NCI-H146 (cell line): ENCODE measurements at places on chromosomes 16 and 17.

- no peak for DNase-seq
Observed at GRCh38 chr17:61205931-61206330, 193.7 kb upstream of the TBX2 start.

DNA sequence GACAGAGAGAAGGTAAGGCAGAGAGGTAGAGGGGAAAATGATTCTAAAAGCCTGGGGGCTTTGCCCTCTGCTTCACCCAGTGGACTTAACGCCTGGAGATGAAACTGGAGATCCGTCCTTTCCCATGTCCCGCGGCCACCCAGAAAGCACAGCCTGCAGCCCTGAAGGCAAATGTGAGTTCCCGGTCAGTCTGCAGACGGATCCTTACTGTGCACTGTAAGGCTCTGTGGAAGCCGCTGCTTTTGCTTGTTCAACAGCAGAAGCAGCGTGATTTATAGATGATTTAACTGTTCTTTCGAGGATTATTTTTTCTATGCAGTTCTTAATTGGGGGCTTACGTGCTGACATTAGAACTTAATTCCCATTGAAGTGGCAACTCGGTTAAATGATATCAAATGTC, 290.4 kb downstream of the FOXL1 start:
- DNase-seq = no peak

DNA sequence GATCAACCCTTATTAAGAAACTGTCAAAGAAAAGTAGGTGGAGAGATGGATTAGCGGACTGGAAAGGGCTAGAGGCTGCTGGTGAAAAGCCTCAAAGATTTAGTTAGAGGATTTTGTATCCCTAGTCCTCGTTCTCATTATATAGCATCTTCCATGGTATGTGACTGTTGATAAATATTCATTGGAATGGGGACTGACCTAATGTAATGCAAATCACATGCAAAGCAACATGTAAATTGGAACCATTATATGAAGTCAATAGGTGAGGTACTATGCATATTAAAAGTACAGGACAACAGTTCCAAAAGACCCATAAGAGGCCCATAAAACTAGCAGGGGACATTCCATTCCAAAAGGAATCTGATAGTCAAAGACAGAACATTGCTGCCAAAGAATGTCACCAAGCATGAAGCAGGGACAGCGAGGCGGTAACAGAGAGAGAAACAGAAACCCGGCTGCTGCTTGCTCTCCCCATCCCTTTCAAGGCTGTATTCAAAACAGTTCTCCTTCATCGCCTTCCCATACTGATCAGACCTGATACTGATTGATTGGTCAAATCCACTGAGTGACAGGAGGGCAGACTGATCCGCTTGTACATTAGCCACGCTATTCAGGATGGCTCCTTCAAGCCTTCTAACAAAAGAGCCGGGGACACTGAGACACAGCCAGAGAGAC, 44.5 kb downstream of the SOX9 start:
- DNase-seq = no peak

GRCh38 chr17:32621612-32622312, 135.0 kb downstream of the CDK5R1 start:
- no peak for DNase-seq

DNA sequence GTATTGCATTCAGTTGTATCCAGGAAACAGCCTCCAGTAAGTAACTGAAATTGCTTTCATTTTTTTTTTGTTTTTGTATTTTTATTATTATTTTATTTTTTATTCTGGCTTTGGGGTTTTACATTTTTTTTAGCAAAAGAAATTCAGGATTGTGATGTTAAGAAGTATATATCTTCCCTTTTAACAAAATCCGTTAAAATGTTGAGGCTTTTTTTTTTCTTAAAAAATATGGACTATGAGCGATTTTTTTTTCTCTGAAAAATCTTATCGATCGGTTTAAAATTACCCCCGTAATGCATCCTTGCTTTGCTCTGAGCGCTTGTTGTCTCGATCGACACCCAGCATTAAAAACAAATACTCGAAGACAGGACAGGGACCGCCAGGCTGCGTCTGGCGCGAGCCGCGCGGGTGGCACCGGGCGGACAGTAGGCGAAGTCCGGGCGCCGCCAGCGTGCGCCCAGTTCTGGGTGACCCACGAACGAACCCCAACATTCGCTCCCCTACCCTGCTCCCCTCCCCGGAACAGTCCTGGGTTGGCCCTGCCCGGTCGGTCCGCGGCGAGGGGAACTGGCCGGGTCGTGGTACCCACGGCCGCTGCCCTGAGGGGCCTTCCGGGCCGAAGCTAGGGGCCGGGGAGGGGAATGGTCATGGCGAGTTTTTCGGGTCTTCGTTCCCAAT, 482 bp downstream of the BAHCC1 start:
- peak; percentile 69 for DNase-seq

DNA sequence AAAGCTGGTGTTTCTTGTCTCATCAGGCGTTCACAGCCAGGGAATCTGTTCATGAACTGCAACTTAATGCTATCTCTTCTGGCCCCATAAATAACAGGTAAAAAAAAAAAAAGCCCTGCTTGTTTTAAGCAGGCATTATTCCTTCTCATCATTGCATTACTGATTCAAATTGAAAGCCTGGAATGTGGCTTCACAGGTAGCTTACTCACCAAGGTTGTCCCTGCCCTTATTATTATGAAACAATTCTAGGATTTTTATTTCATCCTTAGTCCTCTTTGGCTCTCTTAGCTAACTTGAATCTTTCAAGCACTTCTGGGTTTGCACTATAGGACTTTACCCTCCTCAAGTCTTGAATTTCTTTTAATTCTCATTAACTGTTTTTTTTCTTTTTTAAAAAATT, 113.3 kb downstream of the CNTNAP4 start:
- DNase-seq = no peak

GRCh38 chr16:86578061-86578599, at the start of gene FOXL1:
TSS of gene FOXL1 (plus strand) at chr16:86578549. CDS start at chr16:86578724, 175 bp downstream.
- DNase-seq = no peak

DNA sequence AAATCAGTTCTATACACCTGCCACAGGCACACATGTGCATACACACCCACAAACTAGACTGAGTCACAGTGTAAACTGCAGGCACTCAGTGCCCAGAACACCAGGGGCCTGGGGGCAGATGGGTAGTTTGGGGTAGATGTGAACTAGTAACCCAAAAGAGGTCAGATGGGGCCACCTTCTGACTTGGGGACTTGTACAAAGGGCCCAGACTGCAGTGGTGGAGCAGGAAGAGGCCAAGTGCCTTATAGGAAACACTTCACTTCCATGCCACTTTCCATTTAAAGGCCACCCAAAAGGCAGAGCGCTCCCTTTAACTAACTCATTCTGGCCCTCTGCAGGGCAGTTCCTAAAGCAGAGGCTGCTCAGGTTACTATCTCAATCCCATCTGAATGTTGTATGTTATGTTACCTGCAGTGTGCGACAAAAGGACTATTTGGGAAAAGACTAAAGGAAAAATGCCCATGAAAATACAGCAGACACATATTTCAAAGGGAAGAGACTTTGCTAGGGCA, 27.8 kb upstream of the ERN1 start:
- DNase-seq = no peak

DNA sequence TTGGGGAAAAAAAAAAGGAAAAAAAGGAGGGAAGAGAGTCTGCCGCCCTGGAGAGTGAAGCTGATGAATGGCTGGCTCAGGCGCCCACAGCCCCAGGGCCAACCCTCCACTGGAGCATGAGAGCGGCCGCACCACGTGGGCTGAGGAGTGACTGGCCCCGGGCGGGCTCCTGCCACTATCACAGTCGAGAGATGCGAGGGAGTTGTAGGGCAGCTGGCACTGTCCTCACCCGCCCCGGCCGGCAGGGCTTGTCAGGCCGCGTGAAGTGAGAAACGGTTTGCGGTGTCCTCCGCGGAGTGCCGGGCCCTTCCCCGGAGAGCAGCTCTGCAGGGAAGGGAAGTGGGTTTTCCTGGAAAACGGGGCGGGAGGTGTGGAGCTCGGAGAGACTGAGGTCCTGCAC, 45.9 kb downstream of the JPH3 start:
- peak; percentile 31 for DNase-seq

GRCh38 chr16:66920924-66921680, 2.4 kb upstream of the CDH16 start:
- no peak for DNase-seq

GRCh38 chr17:72976971-72977770, 115.3 kb downstream of the SLC39A11 start:
- DNase-seq = no peak

DNA sequence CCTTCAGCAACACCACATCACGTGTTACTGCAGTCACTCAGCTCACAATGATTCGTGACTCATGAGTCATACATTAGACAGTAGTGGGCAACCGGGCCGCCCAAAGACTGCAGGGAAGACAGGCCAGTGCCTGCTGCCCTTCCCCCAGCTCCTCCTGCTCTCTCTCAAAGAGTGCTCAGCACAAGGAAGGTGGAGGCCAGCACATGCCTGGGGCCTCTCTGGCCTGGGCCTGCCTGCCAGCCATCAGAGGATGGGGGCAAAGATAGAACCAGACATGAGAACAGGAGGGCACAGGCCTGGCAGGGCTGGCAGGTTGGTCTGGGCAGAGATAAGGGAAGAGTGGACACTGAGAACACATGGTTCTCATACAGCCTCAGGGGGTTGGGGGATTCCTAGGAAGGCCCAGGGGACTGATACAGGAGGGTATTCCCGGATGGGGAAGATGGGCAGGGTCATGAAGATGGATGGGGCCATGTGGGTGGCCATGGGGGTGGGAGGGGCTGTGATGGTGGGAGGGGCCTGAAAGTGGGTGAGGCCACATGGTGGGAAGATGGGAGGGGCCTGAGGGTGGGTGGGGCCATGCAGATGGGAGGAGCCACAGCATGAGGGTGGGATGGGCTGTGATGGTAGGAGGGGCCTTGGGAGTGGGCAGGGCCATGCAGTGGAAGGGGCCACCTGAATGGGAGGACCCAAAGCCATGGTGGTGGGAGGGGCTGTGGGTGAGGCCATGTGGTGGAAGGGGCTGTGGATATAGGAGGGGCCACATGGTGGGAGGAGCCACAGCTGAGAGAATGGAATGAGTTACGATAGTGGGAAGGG, 29.0 kb downstream of the KATNB1 start:
- peak; percentile 2 for DNase-seq

- no peak for DNase-seq
Observed at GRCh38 chr17:71446645-71447437, 674.0 kb upstream of the SOX9 start.
